ENCODE measurements at places on chromosomes 1 and 21. TPM values are rescaled to one million over a fixed set of nuclear protein-coding genes. Genes with fewer than 3 reads are reported as not detected.

- DNase-seq: no peak
These were observed 28.5 kb downstream of the TRPM2 start for GRCh38 chr21:44381874-44382273.

GRCh38 chr1:216903382-216903740, 180.1 kb upstream of the ESRRG start:
- no peak for DNase-seq

DNA sequence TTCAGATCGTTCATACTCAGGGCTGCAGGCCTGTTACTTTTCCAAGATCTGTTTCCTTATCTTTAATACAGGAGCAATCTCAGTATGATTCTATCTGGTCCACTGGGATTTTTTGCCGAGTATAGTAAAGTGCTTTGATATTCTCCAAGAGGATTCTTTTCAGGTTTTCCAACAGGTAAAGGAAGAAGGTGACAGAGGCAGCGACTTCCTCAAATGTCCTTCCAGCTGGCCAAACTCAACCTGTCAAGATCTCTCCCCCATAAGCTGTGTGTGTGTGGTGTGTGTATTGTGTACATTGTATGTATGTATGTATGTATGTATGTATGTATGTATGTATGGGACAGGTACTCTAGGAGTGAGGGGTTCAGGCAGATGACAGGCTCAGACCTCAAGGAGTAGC, 1.1 kb downstream of the AKR1A1 start:
- no peak for DNase-seq

- no peak for DNase-seq
These were observed 52.0 kb upstream of the COL11A1 start for GRCh38 chr1:103160281-103160680.

DNA sequence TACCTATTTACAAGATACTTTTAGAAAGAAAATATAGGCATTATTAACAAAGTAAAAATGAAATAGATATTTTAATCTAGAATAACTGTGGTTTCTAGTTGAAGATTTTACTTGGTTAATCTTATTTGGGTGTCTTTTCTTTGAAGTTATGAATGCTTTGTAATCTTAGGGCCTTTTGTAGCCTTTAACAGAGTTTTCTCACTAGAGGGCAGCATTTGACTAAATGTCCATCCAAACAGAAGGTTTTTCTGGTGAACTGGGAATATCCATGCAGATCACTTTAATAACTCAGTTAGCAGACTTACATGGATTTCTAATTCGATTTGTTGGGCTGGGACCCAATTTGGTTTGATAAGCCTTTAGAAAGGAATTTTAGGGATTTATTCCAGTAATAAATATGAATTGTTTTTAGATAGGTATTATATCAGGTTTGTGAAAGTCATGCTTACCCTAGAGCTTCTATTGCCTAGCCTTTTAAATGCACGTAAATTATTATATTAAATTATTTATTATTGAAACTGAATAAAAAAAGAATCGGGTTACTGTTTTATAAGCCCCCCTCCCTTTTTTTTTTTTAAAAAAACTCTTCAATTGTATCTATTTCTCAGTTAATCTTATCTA, 119.7 kb downstream of the ZNF326 start:
- no peak for DNase-seq

GRCh38 chr1:68409426-68409825, 40.3 kb downstream of the RPE65 start:
- no peak for DNase-seq

GRCh38 chr1:21546122-21546825, 37.1 kb downstream of the ALPL start:
- no peak for DNase-seq

GRCh38 chr21:43864313-43864961, 586 bp upstream of the AGPAT3 start:
- peak; percentile 76 for DNase-seq

GRCh38 chr1:183776731-183777130, 28.2 kb upstream of the RGL1 start:
- DNase-seq: no peak

- no peak for DNase-seq
These were observed 2.5 kb upstream of the ATF6 start for GRCh38 chr1:161763522-161764098.

- DNase-seq: no peak
These were observed 42.9 kb downstream of the ACTL8 start for GRCh38 chr1:17798011-17798410.

DNA sequence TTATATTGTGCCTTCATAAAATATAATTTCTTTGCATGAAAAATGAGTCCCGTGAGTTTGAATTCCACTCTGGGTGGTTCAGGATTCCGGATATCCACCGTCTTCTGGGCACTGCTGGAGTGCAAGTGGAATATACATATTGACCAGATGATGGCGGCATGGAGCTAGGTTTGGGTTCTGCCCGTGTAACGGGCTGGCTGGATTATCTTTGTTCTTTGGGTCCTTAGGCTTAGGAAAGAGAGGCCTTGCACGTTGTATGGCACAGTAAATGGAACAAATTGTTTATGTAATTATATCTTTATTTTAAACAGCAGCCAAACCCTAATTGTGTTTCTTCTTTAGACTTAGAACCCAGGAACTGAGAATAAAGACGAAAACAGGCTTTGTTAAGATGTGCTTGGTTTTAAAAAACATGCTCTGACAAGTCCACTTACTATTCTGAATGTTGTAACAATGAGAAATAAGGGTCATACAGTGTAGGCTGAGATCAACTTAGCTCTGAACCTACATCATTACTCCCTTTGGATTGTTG, 13.5 kb upstream of the ACBD6 start:
- DNase-seq: peak; percentile 62

DNA sequence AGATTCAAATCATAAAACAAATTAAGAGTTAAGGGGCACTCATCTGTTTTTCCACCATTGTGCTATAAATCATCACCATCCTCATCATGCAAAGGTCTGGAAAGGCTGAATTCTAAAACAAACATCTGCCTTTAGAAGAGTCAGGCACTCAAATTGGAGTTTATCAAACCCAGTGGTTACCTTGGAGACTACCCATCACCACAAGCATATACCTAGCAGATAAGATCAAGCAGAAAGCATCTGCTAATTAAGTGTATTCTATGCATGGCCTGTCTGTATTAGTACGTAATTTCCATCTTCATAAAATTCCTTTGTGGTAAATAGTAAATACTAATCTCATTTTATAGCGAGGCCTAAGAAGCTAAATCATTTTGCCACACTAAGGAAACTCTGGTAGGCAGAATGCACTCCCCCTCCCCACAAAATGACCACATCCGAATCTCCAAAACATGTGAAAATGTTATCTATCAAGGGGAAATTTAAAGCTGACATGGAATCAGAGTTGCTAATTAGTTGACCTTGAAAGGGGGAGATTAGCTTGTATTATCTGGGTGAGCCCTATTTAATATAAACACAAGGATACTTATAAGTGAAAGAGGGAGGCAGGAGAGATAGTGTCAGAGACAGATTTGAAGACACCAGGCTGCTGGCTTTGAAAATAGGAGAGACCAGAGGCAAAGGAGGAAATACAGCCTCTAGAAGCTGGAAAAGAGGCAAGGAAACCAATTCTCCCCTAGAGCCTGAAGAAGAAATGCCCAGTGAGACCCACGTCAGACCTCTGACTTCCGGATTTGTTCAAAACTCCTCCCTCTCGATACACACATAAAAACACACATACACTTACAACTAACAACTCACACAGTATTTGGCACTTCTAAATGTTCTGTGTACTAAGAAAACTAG, 23.2 kb downstream of the ARID4B start:
- DNase-seq: no peak

- DNase-seq: no peak
These were observed 296.1 kb downstream of the PTPRC start for GRCh38 chr1:198934901-198935305.

DNA sequence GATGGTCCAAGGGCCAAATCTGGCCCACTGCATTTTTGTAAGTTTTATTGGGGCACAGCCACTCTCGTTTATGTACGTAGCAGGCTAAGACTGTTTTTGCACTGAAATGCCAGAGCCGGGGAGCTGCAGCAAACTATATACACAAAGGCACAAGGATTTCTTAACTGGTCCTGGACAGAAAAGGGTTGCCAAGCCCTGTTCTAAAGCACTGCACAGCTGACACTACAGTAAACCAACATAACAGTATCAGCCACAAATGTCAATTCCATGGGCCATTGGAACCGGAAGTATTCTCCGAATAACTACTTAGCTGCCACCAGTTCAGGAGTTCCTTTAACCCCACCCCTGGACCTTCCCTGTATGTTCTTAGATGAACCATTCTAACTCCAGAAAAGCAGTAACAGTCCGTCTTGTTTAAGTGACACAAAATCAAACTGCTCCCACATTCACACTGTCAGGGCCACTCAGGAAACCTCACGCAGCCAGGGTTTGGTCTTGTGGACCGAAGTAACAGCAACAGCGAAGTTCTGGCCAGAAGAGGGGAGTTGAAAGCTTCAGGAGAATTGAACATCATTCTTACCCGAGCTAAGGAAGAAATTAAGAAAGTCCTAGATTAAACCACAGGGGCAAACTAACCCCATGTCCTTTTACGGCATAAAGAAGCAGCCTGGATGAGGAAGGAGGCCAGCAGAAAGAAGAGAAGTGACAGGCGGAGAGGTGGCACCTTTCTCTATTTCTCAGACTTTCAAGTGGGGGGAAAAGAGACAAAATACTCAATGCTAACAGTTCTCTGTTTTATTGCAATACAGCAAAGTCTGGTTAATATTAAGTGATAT, 49.2 kb downstream of the COQ8A start:
- DNase-seq: no peak

- peak; percentile 80 for DNase-seq
These were observed 225.4 kb upstream of the NRIP1 start for GRCh38 chr21:15289896-15290841.

DNA sequence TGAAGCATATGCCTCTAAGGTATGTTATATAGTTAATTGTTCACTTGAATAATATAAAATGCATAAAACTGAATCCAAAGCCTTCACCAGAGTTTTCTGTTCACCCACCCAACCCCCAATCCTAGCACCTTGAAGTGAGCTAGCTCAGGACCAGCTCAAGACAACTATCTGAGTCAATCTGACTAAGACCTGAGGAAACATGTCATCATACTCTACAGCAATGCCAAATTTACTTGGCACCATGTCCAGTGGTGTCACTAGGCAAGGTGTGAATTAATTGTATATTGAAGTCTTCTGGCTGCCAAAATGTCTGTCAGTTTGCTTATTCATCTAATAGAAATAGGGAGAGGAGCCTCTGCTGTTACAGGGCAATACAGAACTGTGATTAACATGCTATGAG, 3.8 kb downstream of the DNASE2B start:
- DNase-seq: no peak

DNA sequence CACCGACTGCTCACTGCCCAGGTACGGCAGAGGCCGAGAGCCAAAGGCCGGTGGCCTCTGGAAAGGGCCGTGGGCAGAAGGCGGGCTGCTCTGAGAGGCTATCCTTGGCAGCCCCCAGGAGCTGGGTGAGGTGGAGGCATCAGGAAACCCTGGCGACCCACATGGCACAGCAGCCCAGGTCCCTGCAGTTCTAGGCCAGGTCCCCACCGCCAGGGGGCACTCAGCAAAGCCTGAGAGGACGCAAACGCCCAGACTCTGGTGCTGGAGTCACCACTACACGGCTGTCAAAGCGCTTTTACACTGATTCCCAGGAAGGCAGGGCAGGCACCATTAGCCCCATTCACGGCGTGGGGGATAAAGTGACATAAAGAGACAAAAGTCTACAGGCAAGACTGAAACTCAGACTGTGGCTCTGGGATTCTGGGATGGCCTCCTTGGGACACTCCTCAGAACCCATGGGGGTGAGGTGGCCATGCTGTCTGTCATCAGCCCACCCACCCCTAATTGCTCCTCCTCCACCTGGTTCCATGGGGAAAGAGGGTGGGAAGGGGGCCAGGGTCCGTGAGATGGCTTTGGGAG, 4.9 kb downstream of the PLEKHG5 start:
- peak; percentile 92 for DNase-seq

NTMT2 gene
- not detected for total RNA-seq

DNAH14 gene
- total RNA-seq: 84.0 TPM

SOAT1 gene
- 10.1 TPM for total RNA-seq

ALDH4A1 gene
- 6.0 TPM for total RNA-seq

ASTN1 gene
- total RNA-seq: 0.48 TPM

DNAJC6 gene
- total RNA-seq: 0.40 TPM

B3GALT6 gene
- total RNA-seq: 12.3 TPM

Measured in transverse colon (tissue), 4 donors.